ENCODE measurements at places on chromosomes 7 and 10.

DNA sequence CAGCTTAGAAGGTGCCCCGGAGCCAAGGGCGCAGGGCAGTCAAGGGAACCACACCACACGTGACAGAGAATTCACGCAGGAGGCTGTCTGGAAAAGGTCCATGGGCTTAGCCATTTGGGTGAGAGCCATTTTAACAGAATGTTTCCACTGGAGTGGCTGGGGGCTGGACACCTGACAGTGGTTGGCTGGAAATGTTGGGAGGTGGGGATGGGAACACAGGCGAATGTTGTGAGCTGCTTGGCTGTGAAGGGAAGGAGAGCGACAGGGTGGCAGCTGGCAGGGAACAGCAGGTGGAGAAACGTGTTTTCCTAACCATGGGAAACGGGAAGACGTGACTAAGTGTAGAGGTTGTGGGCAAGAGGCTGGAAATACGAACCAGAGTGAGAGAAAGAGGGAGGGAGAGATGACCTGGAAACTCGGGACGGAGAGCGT lies 100.5 kb upstream of the ZNF32 start:
- DNase-seq, result no peak

DNA sequence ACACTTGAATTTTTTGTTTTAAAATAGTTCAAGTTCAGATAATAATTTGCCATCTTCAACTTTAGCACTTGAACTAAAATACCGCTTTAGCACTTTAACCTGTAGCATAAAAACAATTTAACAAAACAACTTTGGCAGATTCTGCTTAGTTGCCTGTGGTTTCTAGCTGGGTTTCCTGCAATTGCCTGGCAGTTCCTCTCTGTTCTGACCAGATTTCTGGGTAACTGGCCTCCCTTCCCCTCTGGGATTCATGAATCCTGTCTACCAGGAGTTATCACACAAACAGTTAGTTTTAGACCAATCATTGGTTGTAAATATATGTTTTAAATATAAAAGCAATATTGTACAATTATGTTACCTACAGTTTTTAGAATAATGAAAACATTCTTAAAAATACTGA lies 89.8 kb upstream of the HDAC9 start:
- peak; percentile 55 for DNase-seq

- peak; percentile 54 for DNase-seq
These were observed 61.4 kb upstream of the PPP1R3C start for GRCh38 chr10:91694170-91694794.

- no peak for DNase-seq
These were observed 593.3 kb downstream of the CCSER2 start for GRCh38 chr10:84921701-84922100.

GRCh38 chr7:36047091-36047658 lies 105.9 kb upstream of the EEPD1 start:
- DNase-seq, result no peak

GRCh38 chr7:107353701-107354100 lies 116.2 kb upstream of the GPR22 start:
- DNase-seq, result no peak

DNA sequence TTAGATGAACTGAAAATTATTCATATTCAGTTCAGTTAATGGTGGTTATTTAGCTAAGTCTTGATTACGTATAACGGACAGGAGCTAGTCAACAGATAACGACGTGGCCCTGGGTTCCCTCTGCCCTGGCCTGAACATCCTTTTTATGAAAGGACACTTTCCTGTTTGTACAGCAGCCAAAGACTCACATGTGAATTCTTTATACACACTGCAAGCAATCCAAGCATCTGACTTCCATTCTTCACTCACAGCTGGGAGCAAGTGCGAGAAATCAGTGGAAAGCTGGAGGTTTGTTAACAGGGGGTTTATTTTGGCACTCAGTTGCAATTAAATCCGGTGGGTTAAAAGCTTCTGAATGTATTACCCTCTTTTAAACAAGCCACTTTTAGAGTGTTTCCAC lies 148.1 kb upstream of the GDF10 start:
- no peak for DNase-seq

GRCh38 chr7:112897839-112898431 lies 107.7 kb upstream of the TMEM168 start:
- DNase-seq, result no peak

DNA sequence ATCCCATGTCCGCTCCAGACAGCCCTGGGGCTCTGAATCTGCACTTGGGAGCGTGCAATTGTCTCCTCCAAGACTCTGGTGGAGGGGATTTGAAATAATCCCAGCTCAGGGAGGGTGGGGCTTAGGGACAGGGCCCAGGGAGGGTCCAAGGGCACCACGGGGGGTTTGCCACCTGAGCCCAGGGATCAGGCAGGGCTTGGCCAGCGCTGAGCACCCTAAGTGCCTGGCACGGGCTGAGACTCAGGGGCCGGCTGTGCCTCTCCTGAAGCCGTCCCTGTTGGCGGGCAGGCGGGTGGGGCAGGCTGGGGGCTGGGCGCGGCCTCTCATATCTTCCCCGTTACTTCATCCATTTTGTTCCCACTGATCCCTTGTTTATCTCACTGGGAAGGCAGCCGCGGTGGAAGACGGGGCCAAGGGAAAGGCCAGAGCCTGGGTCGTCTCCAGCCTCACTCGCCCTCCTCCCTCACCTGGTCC lies 41.8 kb upstream of the ELN start:
- DNase-seq, result no peak

DNA sequence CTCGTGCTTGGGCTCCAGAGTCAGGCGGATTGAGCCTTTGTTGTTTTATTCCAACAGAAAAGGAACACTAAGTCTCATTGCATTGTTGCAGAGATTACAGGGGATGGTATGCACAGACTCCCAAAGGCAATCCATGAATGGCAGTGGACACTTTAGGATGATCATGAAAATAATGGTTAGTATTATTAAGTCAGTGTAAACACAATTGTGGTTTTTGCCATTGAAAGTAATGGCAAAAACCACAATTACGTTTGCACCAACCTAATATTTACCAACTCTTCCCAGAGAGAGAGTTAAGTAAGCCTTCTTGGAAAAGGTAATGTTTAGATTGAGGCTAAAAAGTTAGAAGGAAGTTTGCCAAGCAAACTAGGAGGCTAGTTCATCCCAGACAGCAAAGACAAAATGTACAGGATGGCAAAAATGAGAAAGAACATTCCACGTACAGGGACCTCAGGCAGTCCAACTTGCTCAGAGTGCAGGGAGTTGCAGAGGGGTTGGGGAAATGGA lies 72.9 kb upstream of the AMPH start:
- no peak for DNase-seq

DNA sequence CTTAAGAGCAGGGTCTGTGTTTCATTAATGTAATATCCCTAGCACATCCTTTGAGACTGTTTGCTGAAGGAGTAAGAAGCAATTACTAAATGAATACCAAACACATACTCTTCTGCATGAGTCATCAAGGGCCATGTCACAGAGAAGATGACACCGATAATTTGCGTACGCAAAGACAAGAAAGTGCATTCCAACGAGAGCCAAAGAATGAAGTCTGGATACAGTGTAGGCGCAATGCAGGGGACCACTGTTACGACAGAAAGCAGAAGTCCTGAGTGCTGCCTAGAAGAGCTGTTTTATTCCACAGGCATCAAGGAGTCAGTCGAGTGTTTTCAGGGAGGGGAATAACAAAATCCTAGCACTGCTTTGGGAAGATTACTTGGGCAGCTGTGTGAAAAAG lies 62.7 kb downstream of the VPS41 start:
- DNase-seq, result no peak

DNA sequence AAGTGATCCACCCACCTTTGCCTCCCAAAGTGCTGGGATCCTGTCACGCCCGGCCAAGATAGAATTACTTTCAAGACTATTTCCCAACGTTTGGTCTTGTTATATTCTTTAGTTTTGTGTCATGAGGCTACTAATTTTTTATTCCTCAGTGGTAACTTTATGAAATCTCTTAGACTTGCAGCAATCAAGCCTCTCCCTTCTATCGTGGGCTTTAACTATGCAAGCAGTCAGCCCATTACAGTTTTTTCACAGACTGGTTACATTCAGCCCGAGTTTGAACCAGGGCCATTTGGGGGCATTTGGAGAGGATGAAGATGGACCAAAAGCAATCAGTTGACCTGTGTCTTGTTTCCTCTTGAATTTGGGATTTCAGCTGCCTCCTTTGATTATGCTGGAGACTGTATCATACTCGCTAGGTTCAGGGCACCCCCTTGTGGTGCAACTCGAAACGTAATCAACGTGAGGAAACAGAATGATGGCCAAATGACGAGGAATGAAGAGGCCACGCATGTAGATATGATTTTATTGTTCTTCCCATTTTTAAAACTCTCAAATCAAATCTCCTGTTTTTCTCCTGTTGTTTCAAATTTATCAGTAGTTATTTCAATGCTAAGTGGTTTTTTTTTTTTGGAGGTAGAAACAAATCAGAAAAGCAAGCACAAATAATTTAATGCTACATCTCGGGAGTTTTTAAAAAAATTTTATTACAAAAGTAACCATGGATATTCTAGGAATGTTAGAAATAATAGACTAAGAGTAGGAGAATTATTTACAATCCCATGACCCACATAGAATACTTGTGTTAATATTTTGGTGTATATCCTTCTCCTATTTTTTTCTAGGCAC lies 151.6 kb downstream of the KIAA1217 start:
- DNase-seq, result peak; percentile 31

DNA sequence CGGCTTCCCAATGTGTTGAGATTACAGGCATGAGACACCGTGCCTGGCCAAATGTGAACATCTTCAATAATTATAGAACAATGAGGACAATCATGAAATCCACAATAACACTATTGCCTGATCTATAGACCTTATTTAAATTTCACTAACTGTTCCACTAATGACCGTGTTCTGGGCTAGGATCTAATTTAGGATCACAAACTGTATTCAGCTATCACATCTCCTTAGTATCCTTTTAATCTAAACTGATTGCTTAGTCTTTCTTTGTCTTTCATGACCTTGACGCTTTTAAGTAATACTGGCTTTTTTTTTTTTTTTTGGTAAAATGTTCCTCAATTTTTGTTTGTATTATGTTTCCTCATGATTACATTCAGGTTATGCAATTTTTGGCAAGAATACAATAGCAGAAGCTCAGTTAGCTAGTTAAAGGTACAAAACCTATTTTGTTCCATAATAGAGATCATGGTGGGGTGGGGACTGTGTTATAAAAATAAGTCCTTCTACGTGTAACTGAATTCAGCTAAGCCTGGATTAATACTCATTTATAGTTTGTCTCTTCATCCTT lies 158.4 kb downstream of the AOAH start:
- peak; percentile 83 for DNase-seq

GRCh38 chr7:111074071-111074747 lies 16.7 kb upstream of the LRRN3 start:
- peak; percentile 5 for DNase-seq

- DNase-seq, result peak; percentile 87
These were observed 4.7 kb upstream of the SPAG6 start for GRCh38 chr10:22340329-22341189.

- no peak for DNase-seq
These were observed 129.3 kb upstream of the FAM20C start for GRCh38 chr7:63117-63480.

- DNase-seq, result no peak
These were observed 77.1 kb downstream of the MAP3K8 start for GRCh38 chr10:30510932-30511700.

DNA sequence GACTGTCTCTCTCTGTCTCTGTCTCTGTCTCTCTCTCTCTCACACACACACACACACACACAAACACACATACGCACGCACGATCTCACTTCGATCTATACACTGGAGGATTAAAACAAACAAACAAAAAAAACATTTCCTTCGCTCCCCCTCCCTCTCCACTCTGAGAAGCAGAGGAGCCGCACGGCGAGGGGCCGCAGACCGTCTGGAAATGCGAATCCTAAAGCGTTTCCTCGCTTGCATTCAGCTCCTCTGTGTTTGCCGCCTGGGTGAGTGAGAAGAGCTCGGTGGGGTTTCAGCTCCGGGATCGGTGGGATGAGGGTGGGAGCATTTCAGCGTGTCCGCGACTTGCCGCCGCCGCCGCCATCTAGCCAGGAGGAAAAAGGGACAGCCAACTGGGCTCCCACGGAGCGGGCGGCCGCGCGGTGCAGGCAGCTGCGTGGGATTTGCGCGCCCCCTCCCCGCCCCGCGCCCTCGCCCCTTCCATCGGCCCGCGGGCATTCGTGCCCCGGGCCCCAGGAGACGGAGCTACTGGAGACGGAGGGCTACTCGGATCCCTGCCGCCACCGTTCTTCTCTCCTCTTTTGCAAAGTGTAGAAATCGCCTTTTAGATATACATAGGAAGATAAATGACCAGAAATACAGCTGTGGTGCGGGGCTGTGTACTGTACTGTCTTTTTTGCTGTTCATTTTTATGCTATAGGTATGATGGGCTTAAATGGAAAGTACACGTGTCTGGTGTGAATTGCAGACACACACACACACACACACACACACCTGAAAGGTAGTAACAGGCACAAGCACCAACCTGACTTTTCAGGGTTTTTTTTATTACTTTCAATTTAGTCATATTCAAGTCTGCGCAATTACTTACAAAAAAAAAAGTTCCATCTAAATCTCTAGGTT lies 581 bp downstream of the PTPRZ1 start:
- DNase-seq, result no peak

DNA sequence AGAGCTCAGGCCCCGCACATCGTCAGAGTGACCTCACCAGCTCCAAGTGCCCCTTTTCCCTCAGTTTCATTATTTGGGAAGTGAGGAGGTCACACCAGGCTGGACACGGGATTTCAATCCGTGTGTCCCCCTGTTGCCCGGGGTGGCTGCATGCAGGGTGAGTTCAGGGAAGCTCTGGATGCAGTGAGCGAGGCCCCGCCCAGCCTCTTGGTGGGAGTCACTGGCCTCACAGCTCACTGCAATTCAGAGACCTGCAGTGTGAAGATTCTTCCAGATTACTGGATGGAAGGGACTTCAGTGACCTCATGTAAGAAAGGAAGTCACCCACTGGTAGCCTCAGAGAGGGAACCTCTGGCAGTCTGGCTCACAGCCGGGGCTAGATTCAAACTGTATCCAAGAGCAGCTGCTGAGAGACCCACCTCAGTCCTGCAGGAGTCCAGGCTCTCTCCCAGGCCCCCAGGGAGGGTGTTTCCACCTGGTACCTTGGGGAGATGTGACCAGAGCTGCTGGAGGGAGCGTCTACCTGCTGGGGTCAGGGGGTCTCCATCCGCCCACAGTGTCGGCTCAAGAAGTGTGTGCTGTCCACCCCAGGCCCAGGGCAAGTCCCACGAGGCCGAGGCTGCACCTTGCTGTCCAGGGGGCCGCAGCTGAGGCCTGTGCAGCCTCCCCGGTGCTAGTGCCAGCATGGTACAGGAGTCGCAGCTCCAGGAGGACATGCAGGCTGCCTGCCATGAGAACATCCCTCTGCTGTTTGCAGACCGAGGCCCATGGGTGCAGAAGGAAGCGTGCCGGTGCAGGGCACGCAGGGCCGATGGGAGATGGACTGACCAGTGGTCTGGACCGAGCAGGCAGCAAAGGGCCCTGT lies 54.4 kb downstream of the MGMT start:
- DNase-seq, result no peak

- DNase-seq, result no peak
These were observed 126.9 kb upstream of the ADCY1 start for GRCh38 chr7:45447296-45447695.

Measured in suppressor macrophage treated with lipopolysaccharide for 1 hour (primary cell).